ENCODE measurements at places on chromosomes 5 and 9.

DNA sequence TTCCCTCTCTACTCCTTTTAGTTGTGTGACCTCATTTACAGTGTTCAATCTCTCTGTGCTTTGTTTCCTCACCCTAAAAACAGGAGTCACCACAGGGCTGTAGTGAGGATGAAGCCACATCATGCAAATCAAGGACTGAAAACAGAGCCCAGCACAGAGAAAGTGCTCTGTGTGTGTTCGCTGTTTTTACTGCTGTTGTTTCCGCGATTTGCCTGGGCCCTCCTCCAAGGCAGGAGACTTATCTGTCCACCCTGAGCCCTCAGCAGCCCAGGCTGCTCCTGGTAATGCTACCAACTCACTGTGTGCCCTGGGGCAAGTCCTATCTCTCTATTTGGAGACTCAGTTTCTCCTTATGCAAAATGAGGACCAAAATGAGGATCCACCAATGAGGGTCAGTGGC lies 87.2 kb upstream of the NEURL1B start:
- no peak for DNase-seq

- DNase-seq: no peak
Observed at GRCh38 chr5:132791026-132791425, 14.0 kb upstream of the SEPTIN8 start.

- DNase-seq: no peak
Observed at GRCh38 chr5:149417711-149418368, 38.7 kb upstream of the IL17B start.

DNA sequence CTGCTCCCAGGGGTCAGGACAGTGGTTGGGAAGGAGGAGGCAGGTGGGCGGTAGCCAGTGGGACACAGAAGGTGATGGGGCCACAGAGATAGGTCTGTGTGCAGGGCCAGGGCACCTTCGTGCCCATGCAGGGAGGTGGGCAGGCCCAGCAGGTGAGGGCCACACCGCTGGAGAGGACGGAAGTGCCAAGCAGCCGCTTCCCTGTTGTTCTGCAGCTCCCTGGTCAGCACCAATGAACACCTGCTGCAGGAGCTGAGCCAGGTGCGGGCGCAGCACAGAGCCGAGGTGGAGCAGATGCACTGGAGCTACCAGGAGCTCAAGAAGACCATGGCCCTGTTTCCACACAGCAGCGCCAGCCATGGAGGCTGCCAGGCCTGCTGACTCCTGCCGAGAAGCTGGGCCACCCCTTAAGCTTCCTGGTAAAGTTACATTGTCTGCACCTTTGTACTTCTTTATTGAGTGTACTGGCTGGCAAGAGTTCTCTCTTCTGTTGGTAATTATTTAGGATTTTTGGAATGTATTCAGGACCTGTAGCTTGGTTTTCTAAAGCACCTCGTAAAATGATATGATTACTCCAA lies 40.3 kb downstream of the TPPP start:
- no peak for DNase-seq
